Lower leg skin (tissue), 4 donors: ENCODE measurements at places on chromosomes 7 and 10.
A peak's percentile ranks its signal among the peaks of the same experiment; 100 is the strongest.

DNA sequence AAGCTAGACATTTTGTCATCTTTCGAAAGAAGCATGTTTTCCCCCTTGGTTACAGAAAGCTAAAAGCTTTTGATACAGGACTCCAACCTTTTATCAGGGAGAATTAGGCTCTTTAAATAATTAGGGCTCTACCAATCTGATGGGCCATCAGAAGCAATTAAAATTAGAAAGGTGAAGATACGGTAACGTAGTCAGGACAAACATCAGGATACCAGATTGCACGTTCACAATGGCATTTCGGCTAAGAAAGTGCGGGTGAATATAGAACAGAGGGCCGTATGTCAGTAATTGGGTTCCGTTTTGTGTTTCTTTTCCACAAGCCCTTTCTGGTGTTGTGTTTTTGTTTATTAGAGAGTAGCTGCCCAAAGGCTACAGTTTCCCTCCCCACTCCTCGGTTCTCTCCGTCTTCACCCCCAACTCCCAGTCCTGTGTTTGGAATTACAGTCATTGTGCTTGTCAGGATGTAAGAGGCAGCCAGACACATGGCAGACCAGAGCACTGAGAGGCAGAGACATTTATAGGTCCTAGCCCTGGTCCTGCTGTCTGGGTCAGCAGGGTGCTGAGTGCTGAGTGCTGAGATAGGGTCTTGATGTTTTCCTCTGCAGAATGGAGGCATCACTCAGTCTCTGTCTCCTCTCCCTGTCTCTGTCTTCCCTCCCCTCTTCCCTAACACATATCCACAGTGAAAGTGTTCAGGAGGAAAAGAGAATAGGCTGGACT, 5.5 kb downstream of the PFKP start:
- no peak for DNase-seq

DNA sequence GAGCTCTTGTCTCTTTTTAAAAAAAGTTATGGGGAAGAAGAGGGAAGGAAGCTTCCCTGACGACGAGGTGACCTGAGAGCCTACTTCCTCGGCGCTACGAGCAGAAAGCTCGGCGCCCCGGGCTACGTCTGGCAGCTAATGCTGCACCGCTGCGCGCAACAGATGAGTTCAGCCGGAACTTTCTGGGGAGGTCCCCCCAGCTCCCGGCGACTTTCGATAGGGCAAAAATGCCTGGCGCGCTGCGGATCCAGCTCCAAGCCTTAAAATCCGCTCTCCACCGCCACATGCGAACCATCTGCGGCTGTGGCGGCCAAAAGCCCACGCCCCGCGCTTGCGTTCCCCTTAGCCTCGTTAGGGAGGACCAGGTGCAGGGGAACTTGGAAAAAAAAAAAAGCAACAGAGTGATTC, 621 bp downstream of the P4HA1 start:
- peak; percentile 54 for DNase-seq

- no peak for DNase-seq
Measured at GRCh38 chr7:29063872-29064271, 82.5 kb downstream of the CPVL start.

DNA sequence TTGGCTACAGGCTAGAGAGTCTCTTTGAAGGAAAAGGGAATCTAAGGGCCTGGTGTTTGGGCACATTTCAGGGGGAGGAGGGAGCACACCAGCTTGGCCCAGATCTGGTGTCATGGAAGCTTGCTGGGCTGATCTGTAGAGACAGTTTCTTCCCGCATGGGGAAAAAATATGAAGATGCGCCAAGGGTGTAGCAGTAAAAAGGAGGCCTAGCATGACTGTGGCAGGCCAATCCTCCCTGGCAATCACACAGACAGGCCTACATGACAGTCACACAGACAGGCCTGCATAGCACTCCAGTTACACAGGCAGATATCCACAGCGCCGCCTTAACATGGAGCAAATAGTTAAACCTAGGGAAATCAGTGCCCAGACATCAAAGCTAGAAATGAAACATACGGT, 123.6 kb upstream of the KIF5B start:
- DNase-seq: peak; percentile 60

DNA sequence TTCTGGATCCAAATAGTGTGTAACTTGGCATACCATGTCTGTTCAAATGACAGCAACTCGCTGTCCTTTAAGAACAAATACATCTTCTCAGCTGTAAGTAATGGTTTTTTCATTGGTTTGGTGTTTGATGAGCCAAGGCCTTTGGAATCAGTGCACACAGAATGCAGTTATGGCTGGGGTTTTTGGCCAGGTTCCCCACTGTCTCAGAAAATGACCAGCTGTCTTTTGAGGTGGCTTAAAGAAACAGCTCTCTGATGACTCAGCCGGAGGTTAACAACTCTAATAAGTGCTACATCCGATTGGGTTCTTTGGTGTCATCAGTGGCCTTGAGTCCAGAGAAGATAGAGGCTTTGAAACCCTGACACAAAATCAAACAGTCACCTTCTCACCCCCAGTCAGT, 688.4 kb downstream of the REEP3 start:
- DNase-seq: no peak

DNA sequence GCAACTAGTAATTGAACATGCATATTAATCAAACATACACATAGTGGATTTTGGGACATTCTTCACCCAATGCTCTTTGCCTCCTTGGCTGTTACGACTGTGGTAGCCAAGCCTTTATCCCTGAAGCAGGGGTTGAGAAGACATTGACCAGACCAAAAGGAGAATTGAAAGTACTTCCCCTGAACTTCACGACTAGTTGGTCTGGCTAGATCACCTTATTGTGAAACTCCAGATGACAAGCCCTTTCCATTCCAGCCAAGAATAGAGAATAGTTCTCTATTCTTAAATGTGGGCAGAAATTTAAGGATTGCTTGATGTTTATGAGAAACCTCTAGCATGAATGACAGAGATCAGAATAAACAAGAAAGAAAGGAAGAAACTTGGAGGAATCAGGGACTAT, 97.0 kb downstream of the LRMDA start:
- DNase-seq: no peak

GRCh38 chr10:79244841-79245504, 102.3 kb upstream of the PPIF start:
- no peak for DNase-seq

- DNase-seq: no peak
Measured at GRCh38 chr10:93235686-93236085, 162.0 kb downstream of the CYP26A1 start.

DNA sequence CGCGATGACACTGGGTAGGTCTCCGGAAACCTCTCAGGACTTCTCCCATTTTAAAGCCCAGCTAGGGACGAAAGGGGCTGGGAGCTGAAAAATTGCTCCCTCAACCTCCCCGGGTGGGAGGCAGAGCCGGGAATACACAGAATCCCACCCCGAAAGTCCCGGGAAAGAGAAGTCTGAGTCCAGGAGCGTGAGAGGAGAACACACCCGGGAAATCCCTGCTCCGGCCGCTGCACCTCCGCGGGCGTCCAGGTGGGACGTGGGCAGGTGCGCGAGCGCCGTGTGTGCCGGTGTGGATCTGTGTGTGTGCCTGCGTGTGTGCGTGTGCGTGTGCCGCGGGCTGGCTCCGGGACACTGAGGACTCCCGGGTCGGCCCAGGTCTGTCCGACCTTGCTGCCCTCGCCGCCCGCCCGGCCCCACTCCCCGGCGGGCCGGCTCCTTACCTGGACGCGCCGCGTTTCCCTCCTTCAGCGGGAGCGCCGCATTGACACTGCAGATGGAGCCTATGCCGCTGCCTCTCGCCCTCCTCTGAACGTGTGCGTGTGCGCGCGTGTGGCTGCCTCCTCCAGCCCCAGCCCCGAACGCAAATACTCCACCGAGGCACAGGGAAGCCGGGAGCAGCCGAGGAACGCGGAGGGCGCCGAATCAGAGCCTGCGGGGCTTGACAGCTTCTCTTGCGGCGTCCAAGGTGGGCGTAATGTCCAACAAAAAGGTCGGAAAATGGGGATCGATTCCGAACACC, at the start of gene PLXNA4:
TSS of gene PLXNA4 (minus strand) at position 489 of the 739 bp plus-strand sequence. CDS start 67,777 bp downstream, outside the sequence.
- peak; percentile 82 for DNase-seq

GRCh38 chr7:43752411-43752810, 6.1 kb upstream of the BLVRA start:
- DNase-seq: no peak
